ENCODE measurements at places on chromosomes 1 and 21.

DNA sequence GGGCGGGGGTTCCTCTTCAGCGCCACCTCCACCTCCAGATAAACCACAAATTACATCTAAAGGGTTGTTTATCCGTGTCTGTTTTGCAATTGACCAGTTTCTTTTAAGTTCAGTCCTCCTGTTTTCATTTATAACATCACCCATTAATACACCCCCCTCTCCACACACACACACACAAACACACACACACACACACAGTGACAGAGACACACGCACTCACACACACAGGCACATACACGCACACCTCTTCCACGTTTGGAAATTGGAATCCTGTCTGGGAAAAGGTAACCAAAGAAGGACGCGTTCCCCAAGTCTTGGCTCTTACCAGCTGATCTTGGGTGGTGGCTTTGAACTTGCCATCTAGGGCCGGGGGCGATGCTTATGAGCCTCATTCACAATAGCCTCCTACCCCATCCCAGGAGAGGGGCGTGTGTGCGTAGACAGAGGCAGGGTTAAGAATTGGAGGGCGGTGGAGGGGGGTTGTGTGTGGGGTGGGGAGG is 442 bp upstream of the CSMD2 start:
- no peak for DNase-seq

GRCh38 chr1:59315529-59316463 is 18.9 kb downstream of the FGGY start:
- no peak for DNase-seq

DNA sequence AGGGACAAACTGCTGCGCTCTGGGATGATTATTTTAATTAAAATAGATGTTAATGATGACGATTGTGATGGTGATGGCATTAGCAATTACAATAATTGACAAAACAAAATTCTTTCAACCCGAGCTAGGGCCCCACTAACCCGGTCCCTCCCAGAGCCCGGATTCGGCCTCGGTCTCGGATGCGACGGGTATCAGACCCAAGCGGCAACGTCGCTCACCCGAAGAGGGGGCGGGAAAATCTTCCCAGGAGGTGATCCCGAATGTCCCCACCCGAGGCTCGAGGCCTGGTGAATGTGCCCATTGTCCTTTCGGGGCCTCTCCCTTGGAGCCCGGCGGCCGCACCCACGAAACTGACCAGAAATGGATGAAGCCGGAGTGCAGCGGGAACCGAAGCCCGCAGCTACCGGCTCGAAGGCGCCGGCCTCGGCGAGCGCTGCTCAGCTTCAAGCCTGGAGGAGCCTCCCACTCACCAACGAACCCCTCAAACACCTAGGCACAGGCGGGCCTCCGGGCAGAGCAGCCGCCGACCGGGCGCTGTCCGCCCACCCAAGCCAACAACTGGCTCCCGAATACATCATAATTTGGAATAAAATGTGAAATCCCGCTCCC is 1.2 kb downstream of the TAL1 start:
- no peak for DNase-seq

GRCh38 chr1:38891753-38892152 is 10.4 kb upstream of the GJA9 start:
- no peak for DNase-seq

GRCh38 chr1:15620902-15621682 is 3.8 kb downstream of the DDI2 start:
- no peak for DNase-seq

- no peak for DNase-seq
These were observed 2.9 kb downstream of the CD84 start for GRCh38 chr1:160576390-160576789.

DNA sequence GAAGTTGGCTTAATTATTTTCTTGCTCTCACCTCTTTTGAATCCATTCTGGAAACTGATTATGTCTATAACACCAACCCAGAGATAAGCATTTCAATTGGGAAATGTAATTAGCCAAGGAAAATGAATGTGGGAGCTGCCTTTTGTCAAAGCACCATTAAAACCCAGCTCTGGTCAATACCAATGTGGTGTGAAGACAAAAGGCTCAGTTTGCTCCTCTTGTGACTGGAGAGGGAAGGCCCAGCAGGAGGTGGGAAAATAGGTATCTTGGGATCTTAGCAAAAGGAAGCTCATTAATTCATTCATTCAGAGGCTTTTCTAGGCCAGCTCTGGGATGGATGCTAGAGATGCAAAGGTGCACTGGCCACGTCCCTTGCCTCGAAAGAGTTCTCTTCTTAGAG is 75.0 kb upstream of the SELENON start:
- DNase-seq: no peak

DNA sequence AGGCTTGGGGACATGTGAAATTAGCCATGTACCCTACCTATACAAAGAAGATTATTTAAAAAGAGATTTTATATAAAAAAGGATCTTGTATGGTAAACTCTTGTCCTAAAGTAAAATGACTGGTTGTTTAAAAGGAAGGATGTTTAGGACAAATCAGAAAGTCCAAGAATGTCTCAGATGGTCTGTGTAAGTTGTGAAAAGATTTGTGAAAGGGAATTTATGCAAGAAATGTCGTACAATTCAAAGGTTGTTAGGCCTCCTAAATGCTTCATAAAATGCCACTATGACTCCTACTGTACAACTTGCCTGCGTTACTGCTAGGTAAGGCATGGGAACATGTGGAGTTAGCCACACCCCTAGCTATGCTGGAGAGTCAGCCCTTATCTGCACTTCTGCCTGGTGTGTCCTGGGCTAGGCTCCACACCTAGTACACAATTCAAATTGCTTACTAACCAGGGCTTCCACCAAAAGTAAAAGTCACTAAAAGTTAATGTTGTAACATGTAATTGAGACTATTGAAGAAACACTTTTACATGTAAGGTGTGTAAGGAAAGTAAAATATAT is 19.7 kb downstream of the PRDX6 start:
- DNase-seq: no peak

DNA sequence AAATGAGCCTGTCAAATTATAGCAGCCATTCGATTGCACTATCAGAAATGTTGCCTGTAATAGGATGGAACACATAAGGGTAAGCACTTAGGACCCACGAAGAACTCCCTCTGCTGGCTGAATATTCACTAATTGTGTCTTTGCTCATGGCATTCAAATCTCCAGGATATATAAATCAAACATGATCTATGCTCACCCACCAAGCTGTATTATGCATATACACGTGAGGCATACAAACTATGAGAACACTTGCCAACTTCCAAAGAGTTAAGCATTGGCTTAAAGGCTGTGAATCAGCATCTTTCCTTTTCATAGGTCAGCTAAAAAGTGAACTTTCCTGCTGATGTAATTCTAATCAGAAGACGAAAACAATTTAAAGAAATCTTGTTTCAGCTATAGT is 34.5 kb downstream of the TMPRSS15 start:
- no peak for DNase-seq

- no peak for DNase-seq
These were observed 51.7 kb downstream of the ITPKB start for GRCh38 chr1:226687426-226687825.

GRCh38 chr1:97063532-97063931 is 341.9 kb downstream of the PTBP2 start:
- no peak for DNase-seq

GRCh38 chr1:21189906-21190500 is 13.3 kb upstream of the EIF4G3 start:
- DNase-seq: no peak

GRCh38 chr1:67717876-67718275 is 32.9 kb downstream of the GADD45A start:
- DNase-seq: no peak

DNA sequence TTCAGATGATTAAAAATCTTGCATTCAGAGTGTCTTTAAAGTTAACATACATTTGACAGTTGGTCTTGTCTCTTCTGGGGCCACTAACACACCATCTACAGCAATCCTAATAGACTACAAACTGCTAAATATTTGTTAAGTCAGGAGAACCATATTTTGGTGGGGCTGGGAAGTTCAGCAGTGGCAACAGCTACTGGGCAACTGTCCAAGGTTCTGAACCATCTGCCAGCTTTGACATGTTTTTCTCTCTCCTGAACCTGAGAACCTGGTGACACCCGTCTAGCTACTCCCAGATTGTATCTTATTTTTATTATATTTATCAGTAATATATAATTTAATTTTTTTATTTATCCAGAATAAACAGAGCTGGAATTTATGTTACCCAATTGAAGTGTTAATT is 199.0 kb upstream of the DPYD start:
- DNase-seq: no peak

- DNase-seq: no peak
These were observed 135.5 kb downstream of the PBX1 start for GRCh38 chr1:164694505-164694904.

GRCh38 chr1:213415691-213416380 is 364.8 kb downstream of the RPS6KC1 start:
- DNase-seq: no peak

GRCh38 chr1:179305450-179305849 is 11.9 kb downstream of the SOAT1 start:
- DNase-seq: no peak

- no peak for DNase-seq
These were observed 25.0 kb downstream of the VASH2 start for GRCh38 chr1:212975111-212975918.

DNA sequence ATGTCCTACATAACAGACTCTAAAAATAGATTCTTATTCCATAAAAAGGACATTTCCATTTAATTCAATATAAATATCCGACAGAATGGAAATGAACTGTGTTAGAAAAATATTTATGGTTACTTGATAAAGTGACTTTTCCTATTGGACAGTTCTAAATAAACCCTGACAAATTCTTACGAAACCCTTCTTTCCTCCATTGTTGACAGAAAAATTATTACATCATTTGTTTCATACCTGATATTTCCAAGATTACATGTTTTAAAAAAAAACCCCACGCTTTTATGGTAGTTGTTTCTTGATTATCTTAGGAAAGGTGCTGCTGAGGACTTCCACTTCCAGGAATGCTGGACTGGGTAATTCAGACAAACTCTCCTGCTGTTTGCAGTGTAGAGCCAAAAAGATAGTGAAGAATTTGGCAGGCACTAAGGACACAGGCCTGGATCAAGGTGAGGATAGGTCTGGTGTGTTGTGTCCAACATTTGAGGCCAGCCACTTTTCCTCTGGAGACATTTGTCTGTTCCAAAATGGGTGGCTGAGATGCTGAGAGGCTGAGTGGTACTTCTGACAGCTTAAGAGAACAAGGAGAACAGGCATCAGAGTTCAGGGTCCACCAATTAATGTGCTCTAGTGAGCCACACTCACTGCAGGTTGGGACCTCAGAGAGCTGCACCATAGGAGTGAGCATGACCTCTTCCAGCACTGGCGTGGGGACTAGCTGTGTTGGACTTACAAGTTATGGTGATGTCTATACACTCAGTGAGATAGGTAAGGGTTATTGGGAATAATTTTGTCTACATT is 7.0 kb upstream of the C1orf116 start:
- no peak for DNase-seq

GRCh38 chr1:26399034-26399433 is 11.6 kb upstream of the LIN28A start:
- DNase-seq: no peak

- DNase-seq: no peak
These were observed 263.2 kb downstream of the KCTD3 start for GRCh38 chr1:215830226-215830810.

DNA sequence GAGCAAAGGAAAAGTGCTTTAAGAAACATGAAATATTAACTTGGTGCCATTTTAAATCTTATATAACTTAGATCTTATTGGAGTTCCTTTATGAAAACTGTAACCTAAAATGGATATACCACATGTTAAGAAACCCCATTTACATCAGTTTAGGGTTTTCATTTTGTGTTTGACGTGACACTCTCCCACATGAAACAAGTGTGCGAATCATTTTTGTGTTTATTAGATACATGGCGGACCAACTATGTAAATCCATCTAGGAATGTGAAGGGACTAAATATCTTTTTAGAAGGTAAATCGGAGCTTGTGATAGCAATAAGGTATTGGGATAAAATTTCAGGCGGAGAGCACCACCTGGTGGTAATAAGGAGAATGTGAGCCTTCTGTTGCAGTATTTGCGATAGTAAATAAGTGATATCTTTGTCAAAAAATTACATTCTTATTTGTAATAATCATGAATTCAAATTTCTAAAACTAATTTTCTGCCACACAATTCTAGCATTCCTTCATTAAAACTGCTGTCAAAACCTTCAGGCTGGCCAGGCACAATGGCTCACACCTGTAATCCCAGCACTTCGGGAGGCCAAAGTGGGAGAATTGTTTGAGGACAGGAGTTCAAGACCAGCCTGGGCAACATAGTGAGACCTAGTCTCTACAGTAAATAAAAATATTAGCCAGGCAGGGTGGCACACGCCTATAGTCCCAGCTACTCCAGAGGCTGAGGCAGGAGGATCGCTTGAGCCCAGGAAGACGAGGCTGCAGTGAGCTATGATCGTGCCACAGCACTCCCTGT is 31.3 kb downstream of the SMAP2 start:
- DNase-seq: no peak

- DNase-seq: no peak
These were observed 2.8 kb downstream of the FAM43B start for GRCh38 chr1:20555025-20555757.

DNA sequence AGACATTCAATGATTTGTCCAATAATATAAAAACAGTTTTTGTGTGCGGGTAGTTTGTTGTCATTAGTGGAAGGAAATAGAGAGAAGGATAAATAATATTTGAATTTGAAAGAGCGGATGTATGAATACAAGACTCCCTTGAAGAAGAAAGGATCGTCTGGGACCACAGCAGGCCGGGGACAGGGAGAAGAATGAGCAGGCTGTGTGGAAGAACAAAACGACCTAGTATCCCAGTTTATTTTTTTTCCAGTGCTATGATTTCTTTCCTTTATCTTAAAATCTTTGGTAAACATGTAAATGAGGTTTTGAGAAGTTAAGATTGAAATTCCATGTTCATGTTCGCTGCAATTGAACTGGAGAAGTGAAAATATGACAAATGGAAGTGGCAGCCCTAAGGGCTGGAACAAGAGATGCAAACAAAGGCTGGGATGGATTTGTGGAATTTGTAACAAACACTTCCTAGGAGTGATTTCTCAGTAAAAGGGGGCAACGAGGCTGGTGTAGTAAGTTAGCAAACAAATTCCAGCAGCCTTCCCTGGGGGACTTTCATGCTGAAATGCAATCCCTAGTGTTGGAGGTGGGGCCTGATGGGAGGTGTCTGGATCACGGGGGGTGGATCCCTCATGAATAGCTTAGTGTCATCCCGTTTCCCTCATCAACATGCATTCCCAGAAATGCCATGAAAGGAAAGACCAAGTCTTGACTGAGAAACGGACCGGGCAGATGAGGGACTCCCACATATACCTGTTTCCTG is 10.2 kb upstream of the IFI16 start:
- no peak for DNase-seq

GRCh38 chr1:26768755-26769154 is 19.0 kb upstream of the PIGV start:
- DNase-seq: no peak

DNA sequence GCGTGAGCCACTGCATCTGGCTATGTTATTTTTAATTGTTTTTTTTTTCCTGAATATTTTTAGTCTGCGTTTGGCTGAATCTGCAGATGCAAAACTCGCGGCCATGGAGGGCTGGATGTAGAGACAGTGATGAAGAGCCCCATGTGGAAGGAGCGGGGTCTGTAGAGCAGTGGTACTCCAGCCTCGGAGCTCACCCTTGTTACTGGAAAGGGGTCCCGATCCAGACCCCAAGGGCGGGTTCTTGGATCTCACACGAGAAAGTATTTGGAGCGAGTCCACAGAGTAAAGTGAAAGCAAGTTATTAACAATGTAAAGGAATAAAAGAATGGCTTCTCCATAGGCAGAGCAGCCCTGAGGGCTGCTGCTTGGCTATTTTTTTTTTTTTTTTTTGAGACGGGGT is 2.7 kb downstream of the TRPM2 start:
- DNase-seq: no peak

Measured in stimulated activated CD8-positive, alpha-beta memory T cell treated with anti-CD3 and anti-CD28 coated beads, Interleukin-4, amount 100 ng/mL, for 1 hour (primary cell).